Posterior cingulate gyrus (tissue), 11 donors: ENCODE measurements at places on chromosomes 13 and 19.

- DNase-seq = no peak
These were observed 619.6 kb downstream of the KCTD12 start for GRCh38 chr13:76266561-76266960.

GRCh38 chr13:27635266-27635665, 13.6 kb downstream of the POLR1D start:
- no peak for DNase-seq

- DNase-seq = no peak
These were observed at the start of gene ETV2 for GRCh38 chr19:35641515-35642151. Gene ETV2 (plus strand): TSS chr19:35641745. CDS start chr19:35642461, 716 bp downstream.

GRCh38 chr13:52862358-52863206, 14.1 kb upstream of the PCDH8 start:
- DNase-seq = no peak

GRCh38 chr19:31214997-31215396, 134.2 kb downstream of the TSHZ3 start:
- no peak for DNase-seq

GRCh38 chr13:107873926-107874325, 341.4 kb downstream of the LIG4 start:
- no peak for DNase-seq

DNA sequence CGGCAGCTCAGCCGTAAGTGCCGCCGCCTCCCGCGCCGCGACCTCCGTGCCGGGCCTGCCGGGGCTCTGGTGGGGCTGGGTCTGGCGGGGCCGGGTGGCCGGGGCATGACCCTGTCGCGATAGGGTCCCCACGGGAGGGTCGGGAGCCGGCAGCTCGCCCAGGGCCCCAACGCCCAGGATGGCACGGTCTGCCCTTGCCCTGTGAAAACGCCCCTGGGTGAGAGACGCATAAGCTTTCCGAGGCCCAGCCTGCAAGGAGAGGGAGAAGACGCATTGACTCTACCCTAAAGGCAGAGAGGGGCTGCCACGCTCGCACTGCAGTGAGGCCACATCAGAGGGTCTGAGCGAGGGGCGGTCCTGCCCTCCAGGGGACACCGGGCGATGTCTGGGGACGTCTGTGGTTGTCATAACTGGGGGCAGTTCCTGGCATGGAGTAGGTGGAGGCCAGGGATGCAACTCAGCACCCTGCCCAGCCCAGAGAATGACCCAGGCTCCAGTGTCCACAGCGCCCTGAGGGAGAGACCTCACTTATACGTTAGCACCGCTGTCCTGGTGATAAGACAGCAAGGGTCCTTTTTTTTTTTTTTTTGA, 539 bp downstream of the ZNF554 start:
- no peak for DNase-seq

GRCh38 chr13:99577934-99578917, 77.0 kb downstream of the TM9SF2 start:
- no peak for DNase-seq

DNA sequence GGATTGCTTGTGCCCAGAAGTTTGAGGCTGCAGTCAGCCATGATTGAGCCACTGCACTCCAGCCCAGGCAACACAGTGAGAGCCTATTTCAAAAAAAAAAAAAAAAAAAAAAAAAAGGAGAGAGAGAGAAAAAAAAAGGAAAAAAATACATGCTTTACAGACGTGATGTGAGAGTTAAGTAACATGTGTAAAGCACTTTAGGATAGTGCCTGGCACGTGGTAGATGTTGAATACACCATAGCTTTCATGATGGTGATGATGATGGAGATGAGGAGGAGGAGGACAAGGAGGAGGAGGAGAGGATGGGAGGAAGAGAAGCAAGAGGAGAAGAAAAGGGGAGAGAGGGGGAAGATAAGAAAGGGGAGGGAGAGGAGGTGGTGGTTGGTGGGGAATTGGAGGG, 15.1 kb upstream of the RUBCNL start:
- DNase-seq = no peak

- no peak for DNase-seq
These were observed 83.1 kb downstream of the ALOX5AP start for GRCh38 chr13:30818323-30818960.

- DNase-seq = no peak
These were observed 275.6 kb downstream of the TSHZ3 start for GRCh38 chr19:31073485-31074198.

DNA sequence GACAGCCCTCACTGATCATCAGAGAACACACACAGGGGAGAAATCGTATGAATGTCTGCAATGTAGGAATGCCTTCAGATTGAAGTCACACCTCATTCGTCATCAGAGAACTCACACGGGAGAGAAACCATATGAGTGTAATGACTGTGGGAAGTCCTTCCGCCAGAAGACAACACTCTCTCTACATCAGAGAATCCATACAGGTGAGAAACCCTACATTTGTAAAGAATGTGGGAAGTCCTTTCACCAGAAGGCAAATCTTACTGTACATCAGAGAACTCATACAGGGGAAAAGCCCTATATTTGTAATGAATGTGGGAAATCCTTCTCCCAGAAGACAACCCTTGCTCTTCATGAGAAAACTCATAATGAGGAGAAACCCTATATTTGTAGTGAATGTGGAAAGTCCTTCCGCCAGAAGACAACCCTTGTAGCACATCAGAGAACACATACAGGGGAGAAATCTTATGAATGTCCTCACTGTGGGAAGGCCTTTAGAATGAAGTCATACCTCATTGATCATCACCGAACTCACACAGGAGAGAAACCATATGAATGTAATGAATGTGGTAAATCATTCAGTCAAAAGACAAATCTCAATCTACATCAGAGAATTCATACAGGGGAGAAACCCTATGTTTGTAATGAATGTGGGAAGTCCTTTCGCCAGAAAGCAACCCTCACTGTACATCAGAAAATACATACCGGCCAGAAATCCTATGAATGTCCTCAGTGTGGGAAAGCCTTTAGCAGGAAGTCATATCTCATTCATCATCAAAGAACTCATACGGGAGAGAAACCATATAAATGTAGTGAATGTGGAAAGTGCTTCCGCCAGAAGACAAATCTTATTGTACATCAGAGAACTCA, 32.5 kb downstream of the ZNF567 start:
- DNase-seq = no peak

- no peak for DNase-seq
These were observed 42.5 kb downstream of the STARD13 start for GRCh38 chr13:33242984-33243617.

DNA sequence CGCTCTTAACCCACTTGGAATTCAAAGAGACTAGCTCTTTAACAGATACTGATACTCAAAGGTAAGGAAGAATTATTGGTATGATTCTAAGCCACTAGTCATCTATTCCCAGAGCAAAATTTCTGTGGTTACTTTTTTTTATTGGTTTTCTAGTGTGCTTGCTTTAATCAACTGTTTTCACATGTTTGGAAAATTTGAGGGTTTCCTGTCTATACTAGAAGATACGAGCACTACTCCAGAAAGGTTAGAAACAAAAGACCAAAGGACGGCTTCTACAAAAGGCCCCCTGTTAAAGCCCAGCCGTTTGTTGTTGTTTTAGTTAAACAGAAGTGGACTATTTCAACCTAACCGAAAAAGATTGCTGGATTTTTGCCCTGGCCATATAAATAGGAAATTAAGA, 18.5 kb upstream of the LPAR6 start:
- no peak for DNase-seq

GRCh38 chr13:70585109-70585508, 476.9 kb upstream of the KLHL1 start:
- no peak for DNase-seq

DNA sequence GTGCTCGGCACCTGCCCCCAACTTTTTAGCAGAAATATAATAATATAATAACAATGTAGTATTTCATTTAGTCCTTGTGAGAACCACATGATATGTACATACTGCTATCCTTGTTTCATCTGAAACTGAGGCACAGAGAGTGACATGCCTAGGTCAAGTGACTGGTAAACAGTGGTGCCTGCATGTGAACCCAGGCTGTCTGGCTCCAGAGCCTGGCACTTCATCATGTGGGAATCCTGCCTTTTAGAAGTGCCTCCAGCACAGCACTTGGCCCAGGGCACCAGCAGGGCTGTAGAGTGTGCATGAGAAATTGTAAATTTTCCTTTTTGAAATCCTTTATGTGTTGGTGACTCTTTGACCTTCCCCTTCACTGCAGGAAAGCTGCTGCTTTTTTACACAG, 27.4 kb downstream of the PRAM1 start:
- DNase-seq = no peak

- no peak for DNase-seq
These were observed 661.2 kb downstream of the TBC1D4 start for GRCh38 chr13:74820809-74821208.

DNA sequence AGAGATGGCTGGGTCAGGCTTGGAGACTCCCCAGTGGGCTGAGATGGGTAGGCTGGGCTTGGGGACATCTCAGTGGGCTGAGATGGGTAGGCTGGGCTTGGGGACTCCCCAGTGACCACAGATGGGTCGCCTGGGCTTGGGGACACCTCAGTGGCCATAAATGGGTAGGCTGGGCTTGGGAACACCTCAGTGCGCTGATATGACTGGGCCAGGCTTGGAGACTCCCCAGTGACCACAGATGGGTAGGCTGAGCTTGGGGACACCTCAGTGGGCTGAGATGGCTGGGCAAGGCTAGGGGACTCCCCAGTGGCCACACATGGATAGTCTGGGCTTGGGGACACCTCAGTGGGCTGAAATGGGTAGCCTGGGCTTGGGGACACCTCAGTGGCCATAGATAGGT, 12.8 kb downstream of the IQCN start:
- no peak for DNase-seq

DNA sequence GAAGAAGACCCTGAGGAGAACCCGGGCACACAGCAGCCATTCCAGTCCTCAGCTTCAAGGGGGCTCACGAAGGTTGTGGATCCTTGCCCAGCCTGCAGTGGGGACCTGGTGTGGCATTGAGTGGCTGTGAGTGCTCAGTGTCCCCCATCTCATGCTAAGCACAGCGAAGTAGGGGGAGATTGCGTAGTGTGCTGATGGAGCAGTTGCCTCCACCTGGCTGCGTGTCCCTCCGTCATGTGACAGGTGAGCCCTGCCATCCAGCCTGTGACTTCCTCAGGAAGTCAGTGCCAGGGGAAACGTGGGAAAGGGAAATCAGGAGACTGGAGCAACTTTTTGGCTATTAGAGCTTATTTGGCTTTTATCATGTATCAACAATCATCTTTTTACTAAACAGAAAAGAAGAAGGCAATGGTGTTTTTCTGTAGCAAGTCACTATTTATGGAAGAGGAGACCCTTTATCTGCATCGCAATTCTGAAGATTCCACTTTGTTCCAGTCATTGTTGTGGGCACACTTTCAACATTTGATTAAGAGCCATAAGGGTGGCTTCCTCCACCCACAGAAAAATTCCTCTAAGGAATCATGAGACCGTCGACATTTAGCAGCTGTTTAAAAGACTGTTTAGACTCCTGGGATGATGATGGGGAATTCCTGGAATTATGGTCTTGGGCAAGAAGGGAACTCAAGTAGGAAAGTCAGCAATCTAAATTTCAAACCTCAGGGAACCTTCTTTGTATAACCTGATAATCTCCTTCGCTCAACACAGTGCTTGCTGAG, 126.8 kb upstream of the SPATA13 start:
- no peak for DNase-seq

DNA sequence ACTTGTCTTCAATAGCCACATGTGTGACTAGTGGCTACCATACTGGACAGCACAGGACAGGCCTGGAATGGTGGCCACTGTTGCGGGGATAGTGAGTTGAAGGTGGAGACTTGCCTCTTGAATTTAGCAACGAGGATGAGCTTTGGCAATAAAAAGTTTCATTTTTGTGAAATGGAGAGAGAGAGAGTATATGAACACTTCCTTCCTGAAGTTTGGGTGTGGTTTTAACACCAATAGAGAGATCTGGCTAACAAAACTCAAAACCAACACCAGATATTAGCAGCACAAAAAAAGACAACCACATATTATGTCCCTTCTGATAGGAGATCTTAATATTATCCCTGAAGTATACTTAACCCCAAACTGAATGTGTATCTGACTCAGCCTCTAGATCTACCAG, 6.3 kb upstream of the LRFN3 start:
- DNase-seq = no peak

DNA sequence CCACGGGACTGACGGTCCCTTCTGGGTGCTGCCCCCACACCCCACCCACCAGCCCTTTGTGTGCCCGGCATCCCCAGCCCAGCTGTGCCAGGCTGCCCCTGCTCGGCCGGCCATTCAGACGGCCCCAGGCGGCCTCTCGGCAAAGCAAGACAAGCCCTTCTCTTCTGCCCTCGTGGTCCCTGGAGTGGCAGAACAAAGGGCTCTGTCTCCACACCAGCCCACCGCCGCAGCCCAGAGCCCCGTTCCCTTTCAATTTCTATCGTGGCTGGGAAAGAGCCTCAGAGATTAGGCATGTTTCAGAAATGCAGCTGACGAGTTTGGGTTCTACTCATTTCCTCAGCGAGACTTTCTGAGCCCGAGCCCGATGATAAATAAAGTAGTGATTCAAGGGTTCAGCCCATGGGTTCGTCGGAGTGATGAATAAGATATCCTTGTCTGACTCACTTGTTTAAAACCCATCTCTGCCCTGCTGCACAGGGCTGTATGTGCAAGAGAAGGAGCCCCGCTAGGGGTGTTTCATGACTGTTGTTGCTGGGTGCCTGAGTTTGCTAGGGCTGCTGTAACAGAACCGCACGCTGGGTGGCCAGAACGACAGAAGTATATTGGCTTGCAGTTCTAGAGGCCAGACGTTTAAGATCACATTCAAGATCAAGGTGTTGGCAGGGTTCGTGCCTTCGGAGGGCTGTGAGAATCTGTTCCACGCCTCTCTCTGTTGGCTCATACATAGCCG, 4.3 kb downstream of the MYO9B start:
- DNase-seq = peak; percentile 91

- peak; percentile 21 for DNase-seq
These were observed at the start of gene ZNF154 for GRCh38 chr19:57708641-57709361. Gene ZNF154 (minus strand): TSS chr19:57709204. CDS start chr19:57708971, 233 bp downstream.

GRCh38 chr13:27977476-27978300, 8.6 kb upstream of the CDX2 start:
- no peak for DNase-seq

DNA sequence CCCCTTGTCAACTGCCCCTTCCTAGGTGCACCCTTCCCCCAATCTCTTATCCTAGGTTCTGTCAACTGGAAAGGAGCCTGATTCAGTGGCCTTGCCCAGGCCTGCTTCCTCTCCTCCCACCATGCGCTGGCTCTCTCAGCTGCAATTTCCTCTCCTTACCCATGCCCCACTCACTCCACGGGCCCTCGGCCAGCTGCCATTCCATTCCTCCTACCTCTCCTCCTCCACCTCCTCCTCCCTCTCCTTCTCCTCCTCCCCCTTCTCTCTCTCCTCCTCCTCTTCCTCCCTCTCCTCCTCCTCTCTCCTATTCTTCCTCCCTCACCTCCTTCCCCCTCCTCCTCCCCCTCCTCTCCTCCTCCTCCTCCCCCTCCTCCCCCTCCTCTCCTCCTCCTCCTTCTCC, 9.6 kb upstream of the TIMM44 start:
- DNase-seq = no peak

GRCh38 chr13:33318037-33318436, 32.5 kb upstream of the STARD13 start:
- no peak for DNase-seq

- DNase-seq = no peak
These were observed 321.2 kb downstream of the IRS2 start for GRCh38 chr13:109465148-109465547.
